Natural killer cell (primary cell): ENCODE measurements at places on chromosomes 5 and 9. TPM values are rescaled to one million over a fixed set of nuclear protein-coding genes. Genes with fewer than 3 reads are reported as not detected.

DNA sequence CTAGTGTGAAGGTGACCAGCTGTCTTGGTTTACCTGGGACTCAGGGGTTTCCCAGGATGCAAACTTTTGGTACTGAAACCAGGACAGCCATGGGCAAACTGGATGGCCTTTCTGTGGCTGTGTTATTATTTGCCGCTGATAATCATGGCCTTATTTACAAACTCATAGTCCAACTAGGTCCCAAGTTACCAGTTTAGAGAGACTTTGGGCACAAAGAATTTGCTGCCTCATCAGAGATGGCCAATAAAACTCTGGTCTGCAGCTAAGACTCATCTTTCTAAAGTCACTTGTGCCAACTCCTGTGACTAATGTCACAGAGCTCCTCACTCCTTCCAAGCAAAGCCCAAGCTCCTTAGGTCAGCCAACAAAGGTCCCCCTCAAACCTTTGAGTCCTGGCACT lies 47.5 kb upstream of the PLPP6 start:
- DNase-seq = no peak

DNA sequence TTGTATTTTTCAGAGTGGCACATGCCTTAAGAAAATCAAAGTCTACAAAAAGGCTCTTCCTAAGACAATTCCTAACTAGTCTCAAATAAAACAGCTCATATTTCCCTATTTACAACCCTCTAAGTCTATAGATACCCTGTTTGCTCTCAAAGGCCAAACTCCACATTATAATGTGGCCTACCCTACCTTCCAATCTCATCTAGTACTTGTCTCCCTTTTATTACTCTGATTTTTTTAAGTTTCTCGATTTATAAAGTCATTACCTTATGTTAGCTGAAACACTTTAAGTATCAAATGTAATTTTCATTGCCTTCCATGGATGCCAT lies 19.4 kb downstream of the KIAA1191 start:
- DNase-seq = no peak

Gene PCDHB4
- not detected for total RNA-seq

- no peak for DNase-seq
Observed at GRCh38 chr5:128974567-128974966, 9.3 kb downstream of the SLC27A6 start.

Gene PTCH1
- 127 TPM for total RNA-seq

GRCh38 chr5:157778121-157778805 lies 34.8 kb downstream of the LSM11 start:
- no peak for DNase-seq

Gene FRMD3
- total RNA-seq = 1.2 TPM

DNA sequence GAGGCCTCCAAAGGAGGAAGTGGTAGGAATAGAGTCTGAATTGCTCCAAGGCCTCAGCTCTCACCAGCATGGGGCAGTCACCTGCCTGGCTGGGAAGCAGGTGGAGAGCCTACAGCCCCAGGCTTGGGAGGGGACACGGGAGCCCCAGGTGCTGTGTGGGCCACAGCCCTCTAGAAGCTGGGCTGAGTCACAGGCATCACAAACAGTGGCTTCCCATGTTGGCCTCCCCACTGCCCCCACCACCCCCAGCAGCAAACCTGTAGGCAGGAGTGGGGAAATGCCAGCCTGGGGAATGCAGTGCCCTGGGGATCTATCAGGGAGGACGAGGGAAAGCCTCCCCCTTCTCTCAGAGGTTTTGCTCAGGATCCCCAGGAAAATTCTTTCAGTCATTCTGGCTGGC lies 309.6 kb downstream of the SLIT3 start:
- no peak for DNase-seq

DNA sequence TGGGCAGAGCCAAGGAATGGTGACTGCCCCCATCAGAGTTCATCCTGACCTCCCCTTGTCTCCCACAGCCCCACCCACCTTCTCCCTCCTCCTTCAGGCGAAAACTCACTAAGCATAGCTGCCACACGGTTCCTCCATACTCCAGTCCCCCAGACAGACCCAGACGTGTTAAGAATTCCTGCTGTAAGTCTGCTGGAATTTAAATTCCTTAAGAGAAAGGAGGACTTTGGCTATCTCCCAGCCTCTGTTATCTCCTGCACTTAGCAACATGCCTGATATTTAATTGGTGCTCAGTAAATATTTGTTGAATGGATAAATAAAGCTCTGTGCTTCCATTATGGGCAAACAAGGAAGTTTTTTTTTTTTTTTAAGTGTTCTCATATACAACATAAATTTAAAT lies 213.7 kb downstream of the RFK start:
- no peak for DNase-seq

DNA sequence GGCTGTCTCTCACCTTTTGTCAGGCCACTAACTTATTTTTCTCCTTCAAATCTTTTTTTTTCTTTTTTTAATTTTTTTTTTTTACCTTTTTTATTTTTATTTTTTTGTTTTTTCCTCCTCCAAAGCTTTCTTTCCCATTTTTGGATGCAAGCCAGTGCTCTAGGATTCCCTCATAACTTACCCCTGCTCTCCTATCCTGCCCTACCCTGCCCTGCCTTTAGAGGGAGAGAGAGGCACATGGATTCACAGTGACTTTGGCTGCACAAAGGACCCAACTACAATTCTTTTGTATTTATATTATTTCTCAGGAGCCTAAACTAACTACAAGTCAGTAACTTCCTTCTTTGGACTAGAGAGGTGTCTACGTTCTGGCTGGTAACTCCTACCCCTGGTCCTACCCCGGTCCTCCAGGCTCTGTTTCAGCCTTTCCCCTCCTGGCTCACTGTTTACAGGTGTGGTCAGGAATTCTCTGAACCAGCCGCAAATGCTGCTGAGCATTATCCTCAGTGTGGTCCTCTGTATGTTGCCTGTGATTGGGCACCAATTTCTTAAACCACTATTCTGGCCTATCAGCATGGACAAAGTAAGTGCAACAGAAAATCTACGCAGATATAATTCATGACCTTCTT lies 8.4 kb upstream of the RUSC2 start:
- peak; percentile 34 for DNase-seq
